ENCODE measurements at places on chromosomes 1 and 21.
A peak's percentile ranks its signal among the peaks of the same experiment; 100 is the strongest.

DNA sequence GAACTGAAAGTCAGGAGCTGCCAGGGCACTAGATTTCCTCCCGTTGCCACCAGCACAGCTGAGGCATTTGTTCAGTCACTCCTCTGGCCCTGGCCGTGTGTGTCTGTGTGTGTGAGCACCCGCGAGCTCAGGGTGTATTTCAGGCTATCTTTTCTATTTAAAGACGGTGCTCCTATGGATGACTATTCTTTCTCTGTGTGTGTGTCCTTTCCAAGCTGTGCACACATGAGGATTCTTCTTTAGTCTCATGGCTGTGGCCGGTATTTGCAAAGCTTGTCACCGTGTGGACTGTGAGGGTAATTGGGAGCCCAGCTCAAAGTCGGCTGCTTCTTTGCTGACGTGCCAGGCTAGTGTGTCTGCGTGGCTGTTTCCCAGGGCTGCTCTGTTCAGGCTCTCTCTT lies 3.0 kb upstream of the KCND3 start:
- no peak for DNase-seq

DNA sequence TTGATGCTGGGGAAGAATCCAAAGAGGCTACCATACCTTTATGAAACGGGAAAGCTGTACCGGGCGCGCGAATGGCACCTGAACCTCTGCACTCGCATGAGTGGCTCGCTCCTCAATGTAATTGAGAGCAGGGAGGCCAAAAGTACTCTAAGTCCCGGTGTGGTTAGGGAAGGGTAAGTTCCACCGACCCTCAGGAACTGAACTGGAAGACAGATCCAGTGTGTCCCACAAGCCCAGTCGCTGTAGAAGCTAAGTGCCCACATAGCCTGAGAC lies 1.0 kb downstream of the GATAD2B start:
- DNase-seq = no peak

GRCh38 chr1:113858418-113858817 lies 13.1 kb downstream of the PTPN22 start:
- no peak for DNase-seq

GRCh38 chr1:150760013-150760412 lies 5.6 kb downstream of the CTSS start:
- DNase-seq = no peak

DNA sequence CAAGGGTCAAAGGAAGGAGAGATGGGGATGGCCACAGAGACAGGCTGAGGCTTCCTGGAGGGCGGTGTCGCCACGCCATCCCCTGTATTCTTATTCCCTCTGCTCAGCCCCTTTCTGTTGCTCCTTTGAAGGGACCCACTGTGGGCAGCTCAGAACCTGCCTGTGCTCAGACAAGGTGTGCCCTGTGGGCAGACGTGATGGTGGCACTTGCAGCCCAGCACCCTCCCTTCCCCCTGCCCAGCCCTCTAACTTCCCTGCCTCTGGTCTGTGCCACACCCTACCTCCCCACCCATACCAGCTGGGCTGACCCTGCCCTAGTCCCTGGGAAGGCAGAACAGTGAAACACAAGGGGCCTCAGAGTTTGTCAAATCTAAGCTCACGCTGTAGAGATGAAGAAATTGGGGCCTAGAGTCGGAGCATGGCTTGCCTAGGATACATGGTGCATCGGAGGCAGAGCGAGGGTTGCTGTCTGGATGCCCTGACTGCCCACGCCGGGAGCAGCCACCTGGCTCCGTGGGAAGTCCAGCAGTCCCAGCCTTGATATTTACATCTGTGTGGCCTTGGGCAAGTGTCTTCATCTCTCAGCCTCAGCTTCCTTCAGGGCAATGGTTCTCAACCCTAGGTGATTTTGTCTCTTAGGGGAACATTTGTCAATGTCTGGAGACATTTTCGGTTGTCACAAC lies 68.6 kb upstream of the RUNX3 start:
- no peak for DNase-seq

GRCh38 chr1:25182629-25183028 lies 49.7 kb downstream of the SYF2 start:
- no peak for DNase-seq

DNA sequence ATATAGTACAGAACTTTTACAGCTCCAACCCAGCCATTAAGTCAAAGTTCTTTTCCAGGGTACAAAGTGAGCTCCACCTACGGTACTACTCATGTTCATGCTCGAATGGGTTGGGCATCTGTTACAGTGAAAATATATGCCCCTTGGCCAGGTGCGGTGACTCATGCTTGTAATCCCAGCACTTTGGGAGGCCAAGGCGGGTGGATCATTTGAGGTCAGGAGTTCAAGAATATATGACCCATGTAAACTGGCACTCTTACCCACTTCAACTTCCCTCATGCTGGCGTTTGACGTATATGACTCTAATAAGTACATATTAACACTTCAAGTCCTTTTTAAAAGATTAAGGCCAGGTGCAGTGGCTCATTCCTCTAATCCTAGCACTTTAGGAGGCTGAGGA lies 71.3 kb upstream of the PKN2 start:
- no peak for DNase-seq

DNA sequence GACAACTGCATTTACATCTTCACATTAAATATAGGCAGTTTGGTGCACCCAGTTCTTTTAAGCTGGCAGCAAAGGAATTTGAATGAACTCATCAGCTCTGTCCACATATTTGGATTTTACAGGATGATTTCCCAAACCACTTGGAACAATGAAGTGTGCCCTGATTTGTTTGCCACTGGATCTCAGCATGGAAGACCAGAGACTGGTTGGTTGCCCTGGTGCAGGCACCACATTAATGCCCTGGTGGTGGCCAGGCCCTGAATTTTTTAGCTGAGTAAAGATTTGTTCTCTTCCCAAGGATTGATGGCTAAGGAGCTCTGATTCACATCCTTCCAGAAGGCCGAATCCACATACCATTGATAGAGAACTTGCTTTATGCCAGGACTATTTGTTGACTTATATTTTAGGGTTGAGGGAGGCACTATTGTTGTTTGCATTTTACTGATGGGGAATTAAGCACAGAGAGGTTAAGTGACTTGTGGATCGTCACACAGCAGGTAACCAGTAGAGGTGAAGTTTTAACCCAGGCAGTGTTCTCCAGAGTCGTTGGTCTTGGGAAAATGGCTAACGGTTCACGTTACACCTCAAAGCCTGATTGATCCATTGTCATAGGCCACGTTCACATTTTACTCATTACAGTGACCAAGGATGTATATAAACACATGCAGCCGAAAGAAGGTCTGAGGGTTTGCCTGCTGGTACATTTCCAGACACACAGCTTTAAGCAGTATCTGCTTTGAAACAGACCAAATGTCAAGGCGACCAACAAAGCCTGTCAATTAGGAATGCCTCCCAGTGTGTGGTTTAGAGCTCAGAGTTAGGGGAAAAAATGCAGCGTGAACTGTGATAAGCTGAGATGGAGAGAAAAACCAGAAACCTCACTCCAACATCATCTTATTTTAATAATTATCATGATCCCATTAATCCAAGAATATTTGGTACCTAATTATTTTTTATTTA lies 50.7 kb downstream of the KAZN start:
- DNase-seq = no peak

- DNase-seq = no peak
These were observed 69.1 kb downstream of the HSF2BP start for GRCh38 chr21:43590194-43590593.

- no peak for DNase-seq
These were observed 11.9 kb downstream of the PDE4B start for GRCh38 chr1:65804584-65804983.

DNA sequence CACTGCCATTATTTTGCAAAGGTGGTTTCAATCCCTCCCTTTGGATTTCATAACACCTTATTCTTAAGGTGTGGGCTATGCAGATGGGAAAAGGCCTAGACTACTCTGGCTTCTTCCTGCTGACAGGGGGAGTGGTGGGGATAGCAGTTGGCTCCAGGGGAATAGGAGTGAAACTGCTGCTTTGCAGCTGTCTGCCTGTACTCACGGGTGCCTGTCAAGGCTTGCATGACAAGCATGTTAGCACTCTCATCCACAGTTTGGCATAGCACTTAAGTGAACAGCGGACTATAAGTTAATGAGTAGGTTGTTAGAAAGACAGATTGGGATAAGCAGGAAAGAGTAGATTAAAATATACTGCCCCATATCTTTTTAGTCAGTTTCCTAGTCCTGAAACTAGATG lies 287.5 kb upstream of the DAB1 start:
- no peak for DNase-seq

- DNase-seq = peak; percentile 6
These were observed 179.9 kb downstream of the ADSS2 start for GRCh38 chr1:244271691-244272308.

GRCh38 chr1:161930064-161930463 lies 93.6 kb downstream of the OLFML2B start:
- DNase-seq = no peak

- DNase-seq = no peak
These were observed 62.3 kb downstream of the CCDC185 start for GRCh38 chr1:223455470-223455869.

DNA sequence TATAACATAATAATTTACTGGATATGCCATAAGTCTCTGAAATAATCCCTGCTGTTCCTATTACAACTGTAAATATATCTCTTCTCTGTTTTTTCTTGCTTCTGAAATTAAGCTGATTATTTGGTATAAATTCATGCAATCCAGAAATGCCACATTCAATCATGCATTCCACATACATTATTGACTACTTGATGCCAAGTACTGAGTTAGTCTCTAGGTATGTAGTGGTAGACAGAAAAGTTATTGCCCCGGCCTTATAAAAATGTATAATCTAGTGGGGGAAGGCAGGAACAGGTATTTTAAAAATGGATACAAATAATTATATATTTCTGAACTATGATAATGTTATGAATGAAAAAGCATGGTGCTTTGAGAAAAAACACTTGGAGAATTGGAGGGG lies 338.6 kb upstream of the SNX7 start:
- DNase-seq = no peak

GRCh38 chr1:97903626-97904025 lies 17.2 kb downstream of the DPYD start:
- DNase-seq = no peak

DNA sequence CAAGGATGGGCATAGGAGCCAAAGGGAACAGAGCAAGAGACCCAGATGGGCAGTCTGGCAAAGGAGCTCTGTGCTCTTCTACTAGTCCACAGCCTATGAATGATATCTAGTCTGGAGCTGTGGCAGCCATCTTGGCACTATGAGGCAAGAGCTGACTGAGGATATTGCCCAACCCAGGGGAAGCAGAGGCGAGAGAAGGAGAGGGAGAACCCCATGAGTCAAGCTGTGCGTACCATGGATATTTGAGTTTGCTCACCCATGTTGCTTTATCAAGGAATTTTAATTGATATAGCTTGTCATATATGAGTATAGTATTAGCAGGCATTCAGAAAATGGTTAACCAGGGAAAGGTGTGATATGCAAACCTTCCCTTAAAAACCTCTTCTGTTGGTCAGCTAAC lies 420.9 kb downstream of the PRDM2 start:
- DNase-seq = no peak

DNA sequence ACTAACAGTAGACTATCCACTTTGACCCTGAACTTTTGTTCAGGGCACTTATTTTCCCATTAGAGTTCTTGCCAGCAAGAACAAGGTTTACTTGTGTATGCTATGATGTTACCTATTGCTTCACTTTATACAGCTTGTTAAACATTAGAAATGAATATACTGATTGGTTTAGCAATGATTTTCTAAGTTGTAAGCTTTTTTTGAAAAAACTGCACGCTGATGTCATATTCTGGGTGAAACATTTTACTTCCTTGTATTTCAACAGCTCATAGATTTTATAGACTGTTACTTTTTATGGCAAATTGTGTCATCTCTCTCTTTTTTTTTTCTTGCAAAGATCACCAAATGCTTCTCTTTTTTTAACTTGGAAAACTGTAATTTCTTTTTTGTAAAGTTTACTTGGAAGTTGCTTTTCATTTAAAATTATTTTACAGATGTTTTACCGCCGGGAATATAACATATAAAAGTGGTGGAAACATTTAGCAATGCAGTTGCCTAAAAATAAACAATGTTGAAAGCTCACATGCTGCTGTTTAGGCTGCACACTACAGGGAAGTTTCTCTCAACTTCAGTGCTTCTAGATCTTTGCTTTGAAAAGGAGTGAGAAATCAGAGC lies 215.3 kb upstream of the NFIA start:
- DNase-seq = no peak

- no peak for DNase-seq
These were observed 1029.6 kb downstream of the TTLL7 start for GRCh38 chr1:82969340-82969739.

GRCh38 chr1:51636191-51636590 lies 19.3 kb downstream of the OSBPL9 start:
- no peak for DNase-seq

GRCh38 chr1:163170975-163171676 lies 31.6 kb downstream of the RGS5 start:
- no peak for DNase-seq

DNA sequence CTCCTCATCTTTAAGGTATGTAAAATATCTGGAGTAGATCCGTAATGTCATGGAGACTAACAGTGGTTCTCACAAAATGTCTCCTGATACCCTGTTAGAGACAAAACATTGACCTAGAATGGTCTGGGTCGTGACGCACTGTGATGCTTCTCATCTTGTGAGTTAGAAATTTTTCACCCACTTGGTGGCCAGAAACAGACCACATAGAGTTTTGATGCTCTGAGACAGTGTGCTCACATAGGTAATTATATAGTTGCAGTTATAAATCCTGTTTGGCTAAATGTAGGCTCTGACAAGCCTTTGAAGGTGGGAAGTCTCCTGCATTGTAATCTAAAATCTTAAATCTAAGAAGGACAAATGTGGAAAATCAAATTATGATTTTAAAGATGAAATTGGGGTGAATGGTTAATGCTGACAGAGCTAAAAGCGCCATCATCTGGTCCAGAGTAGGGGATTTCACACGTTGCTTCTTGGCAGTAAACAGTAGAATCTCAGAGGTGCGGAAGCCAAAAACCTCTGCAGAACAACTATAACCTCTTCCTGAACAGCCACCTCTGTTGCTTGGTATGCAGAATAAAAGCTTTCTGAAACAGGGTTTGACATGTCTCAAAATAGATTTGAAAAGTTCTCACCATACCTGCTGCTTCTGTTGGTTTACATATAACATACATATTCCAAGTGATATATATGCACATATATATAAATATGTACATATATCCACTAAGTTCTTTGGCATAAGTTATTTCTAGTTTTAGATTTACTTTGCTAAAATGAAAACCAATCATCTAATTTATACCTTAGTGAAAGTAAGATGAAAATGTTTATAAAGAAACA lies 17.1 kb downstream of the RPAP2 start:
- no peak for DNase-seq

DNA sequence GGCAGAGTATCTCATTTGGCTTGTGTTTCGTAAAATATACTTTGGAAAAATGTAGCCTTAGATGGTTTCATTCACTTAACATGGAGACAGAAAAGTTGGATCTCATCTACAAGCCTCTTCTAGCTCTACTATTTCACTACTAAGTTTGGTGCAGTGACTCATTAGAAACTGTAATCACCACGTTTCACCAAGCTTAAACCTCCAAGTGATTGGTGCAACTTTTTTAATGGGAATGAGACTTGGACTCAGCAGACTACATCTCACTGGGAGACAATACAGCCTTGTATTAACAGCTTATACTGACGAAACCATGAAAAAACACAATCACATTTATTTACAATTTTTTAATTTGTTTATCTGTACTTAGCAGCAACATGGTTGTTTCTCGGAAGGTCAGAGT lies 29.9 kb upstream of the NRIP1 start:
- no peak for DNase-seq

- DNase-seq = no peak
These were observed 32.6 kb upstream of the NEK2 start for GRCh38 chr1:211708006-211708405.

All from tibial nerve (tissue), 4 donors.